ENCODE measurements at places on chromosomes 7 and 10. TPM values are rescaled to one million over a fixed set of nuclear protein-coding genes. Genes with fewer than 3 reads are reported as not detected.

- DNase-seq, result no peak
These were observed 171.6 kb downstream of the HERPUD2 start for GRCh38 chr7:35523292-35523691.

DNA sequence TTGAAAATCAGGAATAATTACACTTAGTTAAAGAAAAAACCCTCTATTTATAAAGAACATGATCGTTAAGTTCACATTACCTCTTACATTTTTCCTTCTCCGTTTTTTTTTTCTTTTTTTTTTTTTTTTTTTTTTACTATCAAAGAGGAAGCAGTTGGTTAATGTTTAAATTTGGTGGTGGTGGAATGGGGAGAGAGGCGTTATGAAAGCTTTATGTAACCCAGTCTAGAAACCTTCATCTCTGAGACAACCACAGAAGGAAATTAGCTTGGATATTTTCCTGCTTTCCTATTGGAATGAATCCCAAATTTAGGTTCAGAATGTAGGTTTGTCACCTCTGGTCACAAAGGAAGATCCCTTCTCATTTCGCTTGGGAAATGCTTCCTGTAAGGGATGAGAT lies 31.5 kb upstream of the LHFPL3 start:
- no peak for DNase-seq

DNA sequence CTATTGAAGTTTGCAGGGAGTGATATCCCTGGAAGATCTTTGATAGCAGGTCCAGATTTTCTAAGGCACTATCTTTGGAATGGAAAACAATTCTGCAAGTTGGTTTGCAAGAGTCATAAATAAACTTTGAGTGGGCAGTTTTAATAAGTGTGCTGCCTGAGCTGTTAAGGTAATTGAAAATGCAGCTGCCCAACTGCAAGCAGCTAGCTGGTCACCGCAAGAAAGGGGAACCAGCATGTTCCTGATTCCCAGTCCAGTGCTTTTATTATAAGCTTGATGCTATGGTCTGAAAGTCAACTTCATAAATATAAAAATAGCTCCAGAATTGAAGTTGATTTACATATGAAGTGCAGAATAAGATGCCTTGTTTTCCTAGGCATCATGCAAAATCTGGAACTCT lies 308.4 kb downstream of the ZNF248 start:
- no peak for DNase-seq

- no peak for DNase-seq
These were observed 210.7 kb upstream of the PPP2R2D start for GRCh38 chr10:131689954-131690757.

GRCh38 chr10:103678178-103678526 lies 177.2 kb downstream of the SH3PXD2A start:
- peak; percentile 96 for DNase-seq

- DNase-seq, result no peak
These were observed 196.2 kb upstream of the SMIM30 start for GRCh38 chr7:113314594-113314993.

DNA sequence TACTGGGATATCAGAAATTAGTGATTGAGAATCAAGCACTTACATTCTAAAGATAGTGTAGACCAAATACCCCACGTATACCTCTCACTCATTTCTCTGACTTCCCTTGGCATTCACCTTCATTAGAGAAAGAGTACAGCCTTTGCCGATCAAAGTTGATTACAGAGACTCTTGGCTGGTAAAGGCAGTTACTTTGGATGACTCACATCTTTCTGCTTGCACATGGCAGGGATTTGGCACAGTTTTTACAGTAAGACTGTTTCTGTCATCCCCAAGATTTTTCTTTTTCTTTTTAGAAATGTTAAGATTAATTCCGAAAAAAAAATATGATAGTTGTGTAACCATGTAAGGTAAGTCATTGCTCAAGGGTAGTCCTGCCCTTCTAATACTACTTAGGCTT lies 143.0 kb downstream of the TSPAN12 start:
- no peak for DNase-seq

DNA sequence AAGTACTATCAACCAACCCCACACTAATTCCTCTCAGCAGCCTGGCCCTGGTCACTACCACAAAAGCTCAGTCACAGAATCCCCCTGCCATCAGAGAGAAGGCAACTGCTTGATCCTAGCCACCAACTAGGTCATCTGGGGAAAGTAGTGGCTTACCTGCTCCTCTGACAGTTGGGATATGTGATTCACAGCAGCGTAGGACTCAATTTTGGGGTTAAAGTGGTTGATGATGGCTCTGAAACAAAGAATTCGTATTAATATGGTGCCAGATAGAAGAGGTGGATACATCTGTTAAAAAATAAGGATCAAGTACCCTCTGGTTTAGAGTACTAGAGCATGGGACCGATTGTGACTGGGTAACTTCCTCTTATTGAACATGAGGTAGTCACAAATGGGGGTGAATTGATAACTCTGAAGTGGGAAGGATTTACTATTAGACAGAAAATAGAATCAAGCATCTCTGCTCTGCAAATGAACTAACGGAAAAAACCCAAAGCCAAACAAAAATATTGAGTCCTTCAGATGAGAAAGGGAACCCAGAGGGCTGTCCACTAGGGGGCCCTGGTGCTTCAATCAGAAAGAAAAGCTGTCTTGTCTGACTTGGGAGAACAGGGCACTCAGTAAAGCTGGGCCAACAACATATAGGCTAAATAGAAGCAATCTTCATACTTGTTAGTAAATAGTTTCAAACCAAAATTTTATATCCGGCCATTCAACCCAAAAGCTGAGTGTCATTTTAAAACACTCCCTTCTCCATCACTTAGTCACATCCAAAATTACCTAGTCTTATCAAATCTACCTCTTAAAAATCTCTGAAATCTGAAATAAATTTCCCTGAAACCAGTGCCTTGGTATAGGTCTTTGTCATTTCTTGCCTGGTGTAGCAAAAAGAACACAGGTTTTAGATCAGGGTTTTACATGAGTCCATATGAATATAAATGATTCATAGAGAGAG lies 45.9 kb upstream of the KCNIP2 start:
- DNase-seq, result peak; percentile 79

- DNase-seq, result no peak
These were observed 65.3 kb upstream of the CAMK2B start for GRCh38 chr7:44390701-44391100.

- DNase-seq, result peak; percentile 93
These were observed 56.7 kb downstream of the EGFR start for GRCh38 chr7:55075464-55076021.

DNA sequence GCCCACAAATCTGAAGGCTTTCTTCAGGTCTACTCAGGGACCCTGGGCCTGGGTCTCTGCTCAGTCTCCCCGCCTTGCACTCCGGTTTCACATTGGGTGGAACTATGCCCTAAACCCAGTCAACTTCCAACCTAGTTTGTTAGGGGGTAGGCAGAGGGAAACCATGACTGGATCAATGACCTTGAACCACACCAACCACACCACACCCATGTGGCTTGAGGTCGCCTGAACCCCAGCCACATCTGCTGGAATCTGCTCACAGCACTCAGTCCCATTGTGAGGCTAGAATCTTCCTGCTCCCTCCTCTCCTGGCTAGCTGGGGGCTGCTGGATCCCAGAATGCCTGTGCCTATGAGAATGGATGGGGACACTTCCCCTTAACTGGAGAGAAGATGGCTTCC lies 17.9 kb downstream of the RFC2 start:
- no peak for DNase-seq

DNA sequence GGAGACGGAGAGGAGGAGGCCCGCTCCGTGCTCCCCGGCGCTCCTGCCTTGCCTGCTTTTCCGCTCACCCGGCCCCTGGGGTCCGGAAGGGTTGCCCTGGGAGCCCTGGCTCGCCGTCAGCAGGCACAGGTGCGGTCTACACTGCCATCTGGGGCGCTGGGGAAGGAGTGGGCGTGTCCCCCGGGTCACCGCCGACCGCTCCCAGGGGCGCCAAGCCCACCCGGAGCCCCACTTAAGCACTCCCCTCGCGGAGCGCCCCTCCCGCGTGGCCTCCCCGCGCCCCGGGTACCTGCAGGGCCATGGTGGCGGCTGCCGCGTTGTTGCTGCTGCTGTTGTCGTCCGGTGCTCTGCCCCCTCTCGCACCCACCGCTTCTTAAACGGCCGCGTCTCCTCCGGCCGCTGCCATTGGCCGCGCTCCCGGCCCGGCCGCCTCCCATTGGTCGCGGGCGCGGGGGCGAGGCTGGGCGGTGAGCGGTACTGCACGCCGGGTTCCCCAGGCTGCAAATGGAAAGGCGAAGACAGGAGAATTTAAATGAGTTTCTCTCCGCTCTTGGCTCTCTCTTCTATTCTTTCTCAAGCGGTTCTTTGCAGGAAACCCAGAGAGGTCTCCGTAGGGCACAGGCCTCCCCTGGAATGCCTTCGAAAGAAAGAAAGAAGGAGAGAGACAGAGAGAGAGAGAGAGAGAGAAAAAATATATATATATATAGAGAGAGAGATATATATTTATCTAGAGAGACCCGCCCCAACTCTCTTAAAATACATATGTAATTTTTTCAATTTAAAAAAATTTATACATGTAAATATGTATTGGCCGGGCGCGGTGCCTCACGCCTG lies at the start of gene ACBD7:
Gene ACBD7, minus strand, starts transcription at position 349 of the 834 bp plus-strand sequence. Its CDS starts 48 bp downstream, at position 301.
- DNase-seq, result peak; percentile 91

DNA sequence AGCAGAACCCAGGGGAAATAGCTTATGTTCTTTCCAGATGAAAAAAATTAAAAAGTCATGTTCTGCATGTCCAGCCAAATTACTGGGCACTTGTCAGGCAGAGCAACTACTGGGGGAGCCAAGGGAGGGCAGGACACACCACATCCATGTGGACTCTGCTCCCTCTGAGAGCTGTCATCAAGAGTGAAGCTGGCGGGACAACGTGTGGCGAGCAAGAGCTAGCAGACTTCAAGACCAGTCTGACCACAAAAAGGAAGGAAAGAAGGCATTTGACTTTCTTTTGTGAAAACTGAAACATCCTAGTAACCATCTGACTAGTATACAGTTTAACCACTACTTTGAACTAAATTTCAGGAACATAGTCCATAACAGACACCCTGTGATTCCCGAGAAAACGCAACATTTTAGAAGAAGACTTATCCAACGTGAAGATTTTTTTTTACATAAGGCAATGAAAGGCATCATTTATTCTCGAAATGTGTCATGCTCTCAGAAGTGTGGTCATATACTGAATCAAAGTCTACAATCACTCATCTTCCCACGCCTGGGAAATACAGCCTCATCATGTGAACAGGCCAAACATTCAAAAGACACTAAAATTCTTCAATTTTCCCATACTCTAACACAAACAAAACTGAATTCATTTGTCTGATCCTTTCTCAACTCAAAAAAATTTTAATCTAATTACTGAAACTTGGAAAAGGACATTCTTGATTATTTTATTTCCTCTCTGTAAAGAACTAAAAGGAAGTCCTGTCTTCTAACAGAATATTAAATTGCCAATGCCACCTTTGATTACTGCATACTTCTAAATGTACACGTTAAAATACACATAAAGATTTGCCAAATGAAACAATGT lies 15.5 kb downstream of the CYTH3 start:
- peak; percentile 78 for DNase-seq

- DNase-seq, result peak; percentile 64
These were observed 491.7 kb upstream of the NRP1 start for GRCh38 chr10:33826186-33826585.

- no peak for DNase-seq
These were observed 425.8 kb upstream of the AUTS2 start for GRCh38 chr7:69172357-69173077.

HOXA10 gene
- polyA plus RNA-seq, result 33.5 TPM

NDUFB2 gene
- 183 TPM for polyA plus RNA-seq

PLPP4 gene
- polyA plus RNA-seq, result 0.28 TPM

CD36 gene
- 230 TPM for polyA plus RNA-seq

HOXA5 gene
- polyA plus RNA-seq, result 11.3 TPM

PTN gene
- polyA plus RNA-seq, result 141 TPM

Measured in muscle of leg (tissue), 16 donors.